Activated CD4-positive, alpha-beta T cell treated with anti-CD3 and anti-CD28 coated beads, Interleukin-2, amount 50 U/mL, for 4 hours (primary cell): ENCODE measurements at places on chromosomes 7 and 10.

GRCh38 chr7:91411060-91411459 is 146.8 kb downstream of the FZD1 start:
- no peak for DNase-seq

GRCh38 chr10:71622154-71622526 is 97.4 kb downstream of the C10orf105 start:
- DNase-seq: no peak

- no peak for DNase-seq
Measured at GRCh38 chr7:47452295-47452694, 129.6 kb downstream of the TNS3 start.

- no peak for DNase-seq
Measured at GRCh38 chr7:144670218-144670617, 165.6 kb downstream of the TPK1 start.

DNA sequence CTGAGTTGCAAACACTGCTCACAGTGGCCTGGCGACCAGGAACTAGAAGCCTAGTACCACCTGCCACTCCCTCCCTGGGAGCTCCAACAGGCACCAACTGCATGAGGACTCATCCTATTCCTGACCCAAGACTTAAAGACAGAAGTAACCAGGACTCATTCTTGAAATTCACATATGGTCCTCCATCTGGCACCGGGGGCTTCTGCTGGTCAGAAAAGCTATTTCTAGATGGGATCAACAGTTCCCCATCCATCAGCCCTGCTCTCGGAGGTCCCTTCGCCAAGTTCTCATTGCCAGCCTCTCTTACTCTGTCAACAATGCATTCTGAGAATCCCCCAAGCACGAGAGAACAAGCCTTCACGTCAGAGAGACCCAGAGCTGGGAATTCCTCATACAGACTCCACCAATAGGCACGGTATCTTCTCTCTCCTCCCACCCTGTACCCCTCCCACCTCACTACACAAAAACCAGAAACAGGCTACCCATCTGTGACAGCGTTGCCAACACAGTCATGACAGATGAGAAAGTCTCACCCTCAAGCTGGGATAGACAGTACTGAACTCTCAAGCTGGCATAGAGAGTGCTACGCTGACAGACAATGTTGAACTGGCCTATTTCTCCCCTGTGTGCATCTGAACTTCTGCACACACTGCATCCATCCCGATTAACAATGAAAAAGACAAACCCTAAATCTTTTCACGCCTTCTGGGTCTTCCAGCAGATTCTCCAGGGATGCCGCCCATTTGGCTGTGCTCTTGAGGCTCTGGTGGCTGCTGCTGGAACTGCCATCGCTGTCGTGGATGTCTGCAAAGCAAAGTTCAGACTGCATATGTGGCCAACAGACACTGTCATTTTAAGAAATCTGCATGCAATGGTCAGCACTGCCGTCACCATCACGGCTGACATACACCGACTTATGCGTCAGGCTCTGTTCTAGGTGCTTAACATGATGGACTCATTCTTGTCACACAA is 15.6 kb downstream of the RGS10 start:
- no peak for DNase-seq

GRCh38 chr10:100025576-100025975 is 15.8 kb upstream of the DNMBP start:
- DNase-seq: no peak

- DNase-seq: no peak
Measured at GRCh38 chr7:145534301-145534700, 582.3 kb upstream of the CNTNAP2 start.

DNA sequence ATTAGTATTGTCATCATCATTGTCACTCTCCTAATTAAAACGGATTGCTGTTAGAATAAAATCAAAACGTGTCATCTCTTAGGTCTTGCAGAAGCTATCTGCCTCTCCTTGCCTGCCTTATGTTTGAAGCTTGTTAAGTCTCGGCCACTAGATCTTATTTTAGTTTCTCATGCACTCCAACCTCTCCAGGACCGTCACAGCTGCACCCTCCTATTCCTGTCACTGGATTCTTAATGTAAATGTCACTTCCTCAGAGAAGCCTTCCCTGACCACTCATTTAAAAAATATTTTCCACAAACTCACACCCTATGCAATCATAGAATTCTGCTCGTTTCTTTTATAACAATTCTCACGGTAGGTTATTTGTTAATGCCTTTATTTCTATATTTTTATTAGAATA is 103.9 kb upstream of the DKK1 start:
- no peak for DNase-seq
